ENCODE measurements at places on chromosomes 11 and 22. TPM values are rescaled to one million over a fixed set of nuclear protein-coding genes. Genes with fewer than 3 reads are reported as not detected.

The PRODH gene
- 4.5 TPM for total RNA-seq

DNA sequence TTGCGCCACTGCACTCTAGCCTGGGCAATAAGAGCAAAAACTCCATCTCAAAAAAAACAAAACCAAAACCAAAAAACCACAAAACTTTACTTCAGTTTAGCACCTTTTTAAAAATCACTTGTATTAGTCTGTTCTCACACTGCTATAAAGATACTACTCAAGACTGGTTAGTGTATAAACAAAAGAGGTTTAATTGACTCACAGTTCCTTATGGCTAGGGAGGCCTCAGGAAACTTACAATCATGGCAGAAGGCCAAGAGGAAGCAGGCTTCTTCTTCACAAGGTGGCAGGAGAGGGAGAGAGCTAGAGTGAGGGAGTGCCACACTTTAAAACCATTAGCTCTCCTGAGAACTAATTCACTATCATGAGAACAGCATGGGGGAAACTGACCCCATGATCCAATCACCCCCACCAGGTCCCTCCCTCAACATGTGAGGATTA lies 261.3 kb downstream of the TMEM135 start:
- ATAC-seq: no peak

DNA sequence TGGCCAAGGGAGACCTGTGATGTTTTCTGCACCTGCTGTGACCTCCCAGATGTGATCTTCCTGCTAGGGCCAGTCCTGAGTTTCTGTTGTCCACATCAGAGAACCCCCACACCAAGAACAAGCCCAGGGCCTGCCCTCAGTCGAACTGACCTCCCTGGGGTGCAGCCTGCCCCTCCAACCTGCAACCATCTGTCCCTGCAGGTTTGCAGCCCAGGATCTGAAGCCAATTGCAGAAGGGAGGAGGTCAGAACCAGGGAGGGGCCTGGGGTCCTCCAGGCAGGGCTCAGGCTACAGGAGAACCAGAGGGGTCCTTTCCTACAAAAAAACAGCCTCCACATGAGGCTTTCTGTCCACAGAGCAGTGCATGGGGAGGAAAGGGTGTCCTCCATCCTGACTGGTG lies 807 bp downstream of the TRIM3 start:
- ATAC-seq: no peak

GRCh38 chr11:62458212-62459002 lies 39.6 kb downstream of the SCGB1A1 start:
- ATAC-seq: no peak

The MMP12 gene
- total RNA-seq: 0.16 TPM

The DNAJC4 gene
- total RNA-seq: 16.7 TPM

DNA sequence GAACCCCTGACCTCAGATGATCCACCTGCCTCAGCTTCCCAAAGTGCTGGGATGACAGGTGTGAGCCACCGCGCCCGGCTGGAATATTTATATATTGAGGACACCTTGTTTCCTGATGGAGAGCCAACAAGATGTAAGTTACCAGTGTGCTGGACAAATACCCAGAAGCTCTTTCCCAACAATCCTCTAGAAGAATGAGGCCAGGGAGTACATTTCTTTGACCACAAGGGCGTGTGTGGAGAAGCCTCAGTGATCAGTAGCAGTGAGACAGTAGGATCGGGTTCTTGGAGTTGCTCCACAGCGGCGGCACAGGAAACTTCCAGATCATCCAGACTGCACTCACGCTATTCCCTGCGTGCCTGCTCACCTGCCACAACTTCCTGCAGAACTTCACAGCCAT lies 10.3 kb upstream of the POLA2 start:
- ATAC-seq: no peak

Measured in esophagus mucosa (tissue), 1 donor.